ENCODE measurements at places on chromosomes 2 and 18.

DNA sequence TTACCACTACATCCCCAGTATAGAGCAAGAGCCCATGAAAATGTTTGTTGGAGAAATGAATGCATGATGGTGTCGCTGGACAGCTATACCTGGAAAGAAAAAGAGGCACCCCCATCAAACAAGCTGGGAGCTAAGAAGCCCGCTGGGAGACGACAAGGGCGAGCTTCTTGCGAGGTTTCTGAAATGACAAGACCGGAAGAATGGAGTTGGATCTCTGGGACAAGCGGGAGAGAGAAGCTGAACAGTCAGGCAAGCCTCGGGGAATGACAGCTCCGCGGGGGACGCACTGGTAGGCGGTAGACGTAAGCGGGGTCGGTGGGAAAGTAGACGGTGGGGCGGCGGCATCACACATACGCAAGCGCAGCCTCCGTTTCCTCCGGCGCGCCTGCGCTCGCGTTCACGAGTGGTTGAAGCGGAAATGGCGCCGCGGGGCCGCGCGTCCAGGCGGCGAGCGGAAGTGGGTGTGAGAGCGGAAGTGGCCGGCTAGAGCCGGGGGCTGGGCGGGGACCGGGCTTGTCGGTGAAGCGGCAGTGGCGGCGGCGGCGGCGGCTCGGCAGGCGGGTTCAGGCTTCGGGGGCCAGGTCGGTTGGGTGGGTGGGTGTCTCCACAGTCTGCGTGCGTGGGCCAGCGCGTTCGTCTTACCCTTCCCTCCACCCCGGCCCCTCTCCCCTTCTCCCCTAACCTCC, at the start of gene ARPC2:
ARPC2 (plus strand) TSS at position 516 of the 686 bp plus-strand sequence. CDS start 282 bp downstream, outside the sequence.
- peak; percentile 91 for DNase-seq

DNA sequence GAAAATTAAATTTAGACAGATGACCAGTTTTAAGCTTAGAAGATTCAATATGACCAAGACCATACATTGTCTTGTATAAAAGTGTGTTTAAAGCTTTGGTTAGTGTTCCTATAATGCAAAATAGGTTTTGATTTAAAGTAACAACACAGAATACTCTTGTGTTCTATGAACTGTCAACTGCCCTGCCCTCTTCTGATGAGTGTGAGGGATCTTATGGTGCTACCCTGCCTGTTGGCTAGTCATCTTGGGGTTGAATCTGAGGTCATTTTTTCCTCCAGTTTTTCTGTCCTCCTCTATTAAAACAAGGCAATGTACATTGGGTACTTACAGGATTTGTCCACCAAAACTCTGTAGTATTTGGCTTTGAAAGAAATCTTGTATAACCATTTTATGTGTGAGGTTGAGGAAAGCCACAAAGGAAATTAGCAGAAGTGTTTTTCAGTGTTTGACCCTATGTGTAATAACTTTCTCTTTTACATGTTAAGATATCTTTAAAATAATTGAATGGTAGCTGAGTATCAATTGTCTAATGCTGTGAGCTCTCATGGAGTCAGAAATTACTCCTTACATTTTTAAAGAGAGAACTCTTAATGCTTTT, 129.1 kb downstream of the SPTBN1 start:
- DNase-seq = no peak

- DNase-seq = no peak
Measured at GRCh38 chr2:30155202-30155601, 8.4 kb downstream of the YPEL5 start.

DNA sequence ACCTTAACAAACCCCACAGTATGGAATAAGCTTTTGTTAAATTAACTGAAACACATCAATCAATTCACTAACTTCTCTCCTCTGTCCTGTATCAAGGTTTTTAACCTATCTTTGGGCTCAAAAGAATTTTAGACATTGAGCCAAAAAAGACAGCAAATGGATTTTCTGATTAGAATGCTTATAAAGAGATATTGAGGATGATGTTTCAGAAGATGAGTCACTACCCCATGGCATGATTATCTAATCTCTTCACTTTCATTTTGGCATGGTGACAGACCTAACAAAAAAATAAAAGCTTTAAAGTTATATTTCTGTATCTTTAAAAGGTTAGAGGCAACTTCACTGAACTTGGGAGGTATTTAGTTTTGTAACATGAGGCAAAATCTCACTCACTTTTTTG, 55.5 kb downstream of the SGPP2 start:
- DNase-seq = no peak

- DNase-seq = no peak
Measured at GRCh38 chr2:103435010-103435409, 673.2 kb downstream of the TMEM182 start.

DNA sequence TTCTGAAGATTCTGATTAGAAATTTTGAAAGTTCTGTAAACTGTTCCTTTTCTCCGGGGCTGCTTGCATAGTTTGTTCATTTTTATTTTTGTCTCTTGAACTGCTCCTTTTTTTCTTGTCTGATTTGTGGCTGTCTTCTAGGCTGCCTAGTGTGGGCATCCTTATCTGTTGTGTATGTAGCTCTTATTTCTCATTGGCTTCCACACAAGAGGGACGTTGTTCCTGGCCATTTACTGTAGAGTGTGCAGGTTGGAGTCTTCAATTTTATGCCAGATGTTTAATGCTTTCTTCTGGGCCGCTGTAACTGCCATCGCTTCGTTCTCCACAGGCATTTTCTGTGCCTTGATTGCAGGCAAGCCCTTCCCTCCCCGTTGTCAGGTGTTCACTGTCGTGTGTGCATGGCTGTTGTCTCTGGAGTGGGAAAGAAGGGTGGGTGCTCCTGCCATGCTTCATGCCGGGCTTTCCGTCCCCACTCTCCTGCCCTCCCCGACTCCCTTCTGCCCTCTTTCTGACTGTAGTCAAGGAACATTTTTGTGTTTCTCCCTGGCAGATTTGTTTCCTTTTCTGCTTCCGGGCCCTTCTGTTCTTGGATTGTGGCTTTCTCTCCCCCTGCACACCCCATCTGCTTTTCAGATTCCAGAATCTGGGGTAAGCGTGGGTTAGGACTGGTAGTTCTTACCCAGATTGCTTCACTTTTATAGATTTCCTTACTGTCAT, 15.5 kb downstream of the CEP192 start:
- no peak for DNase-seq

Data from stimulated activated CD8-positive, alpha-beta memory T cell treated with anti-CD3 and anti-CD28 coated beads, Interleukin-4, amount 100 ng/mL, for 1 hour (primary cell).